CD8-positive, alpha-beta T cell (primary cell): ENCODE measurements at places on chromosomes 12 and 14.
A peak's percentile ranks its signal among the peaks of the same experiment; 100 is the strongest.

- no peak for DNase-seq
Observed at GRCh38 chr14:20179218-20179617, 11.5 kb upstream of the OR11G2 start.

DNA sequence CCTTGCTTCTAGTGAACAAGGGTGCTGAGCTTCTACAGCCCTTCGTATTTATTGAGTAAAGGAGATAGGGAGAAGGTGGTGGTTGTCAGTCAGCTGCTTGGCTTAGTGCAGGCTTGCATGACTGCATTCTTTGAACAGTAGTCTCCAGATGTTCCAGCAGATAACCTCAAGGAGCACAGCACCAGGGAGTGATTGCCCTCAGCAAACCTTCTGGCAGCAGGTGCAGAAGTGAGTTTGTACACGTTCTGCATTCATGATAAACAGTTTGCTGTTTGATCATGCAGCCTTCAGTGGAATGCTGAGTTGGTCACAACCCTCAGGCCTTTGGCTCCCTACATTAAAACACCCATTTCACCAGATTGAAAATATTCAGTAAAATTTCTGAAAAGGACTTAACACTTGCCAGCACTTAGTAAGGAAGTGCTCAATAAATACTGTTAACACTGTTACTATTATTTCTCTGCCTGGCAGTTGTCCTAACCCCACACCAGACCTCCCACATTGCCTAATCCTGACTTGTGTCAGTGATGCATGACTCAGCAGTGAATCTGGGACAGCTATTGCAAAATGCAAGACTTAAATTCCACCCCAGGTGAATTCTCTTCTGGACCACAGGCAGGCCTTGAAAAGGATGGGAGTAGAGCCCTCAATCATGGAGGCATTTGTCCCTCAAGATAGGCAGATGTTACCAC is 18.9 kb upstream of the CARMIL3 start:
- DNase-seq = no peak

GRCh38 chr14:36279306-36280190 is 40.9 kb downstream of the MBIP start:
- no peak for DNase-seq

DNA sequence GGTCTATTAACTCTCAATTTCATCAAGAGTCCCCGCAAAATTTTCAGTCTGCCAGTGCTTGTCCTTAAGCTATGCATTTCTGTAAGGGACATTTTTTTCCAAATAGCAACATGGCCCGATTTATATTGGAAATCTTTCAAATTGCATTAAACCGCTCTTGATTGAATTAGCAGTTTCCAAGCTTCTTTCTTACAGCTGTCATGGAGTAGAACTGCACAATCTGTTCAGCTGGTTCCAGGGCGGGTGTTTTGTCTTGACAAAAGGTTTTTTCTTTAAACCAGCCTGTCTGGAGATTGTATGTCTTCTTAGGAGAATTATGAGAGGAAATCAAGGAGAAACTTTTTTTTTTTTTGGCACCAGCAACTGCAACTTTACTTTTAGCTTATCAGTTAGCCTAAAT is 185.8 kb downstream of the ALG10B start:
- no peak for DNase-seq

- DNase-seq = no peak
Observed at GRCh38 chr14:73731111-73731510, 16.9 kb upstream of the PNMA1 start.

GRCh38 chr12:111056618-111057521 is 136.5 kb upstream of the MYL2 start:
- DNase-seq = peak; percentile 49

- no peak for DNase-seq
Observed at GRCh38 chr12:105083031-105083430, 1.2 kb downstream of the ALDH1L2 start.

DNA sequence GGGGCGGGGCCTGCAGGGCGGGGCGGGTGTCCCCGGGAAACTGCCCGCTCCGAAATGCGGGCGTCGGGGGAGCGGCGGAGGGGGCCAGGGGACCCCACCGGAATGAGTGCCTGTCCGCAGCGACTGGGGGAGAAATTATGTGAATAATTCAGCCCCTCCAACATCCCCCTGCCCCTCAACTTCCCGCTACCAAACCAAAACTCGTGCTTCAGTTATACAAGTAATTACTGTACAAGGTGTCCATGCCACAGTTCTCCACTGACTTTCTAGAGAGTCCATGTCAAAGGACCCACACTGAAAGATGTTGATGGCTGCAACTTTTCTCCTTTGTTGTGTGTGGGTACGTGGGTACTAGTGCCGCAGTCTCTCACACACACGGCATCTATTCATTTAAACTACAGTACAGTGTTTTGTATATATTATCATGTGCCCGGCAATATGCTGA is 414 bp upstream of the CDK17 start:
- DNase-seq = no peak

DNA sequence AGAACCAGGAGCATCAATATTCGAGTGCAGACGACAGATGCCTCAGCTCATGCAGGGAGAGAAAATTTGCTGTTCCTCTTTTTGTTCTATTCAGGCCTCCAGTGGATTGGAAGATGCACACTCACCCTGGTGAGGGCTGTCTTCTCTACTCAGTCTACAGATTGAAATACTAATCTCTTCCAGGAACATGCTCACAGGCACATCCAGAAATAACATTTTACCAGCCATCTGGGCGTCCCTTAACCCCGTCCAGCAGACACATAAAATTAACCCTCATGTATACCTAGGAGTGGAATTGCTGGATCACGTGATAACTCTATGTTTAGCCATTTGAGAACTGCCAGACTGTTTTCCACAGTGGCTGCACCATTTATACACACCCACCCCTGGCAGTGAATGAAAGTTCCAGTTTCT is 4.5 kb upstream of the OAS2 start:
- DNase-seq = no peak

- no peak for DNase-seq
Observed at GRCh38 chr12:104714369-104714768, 243.7 kb downstream of the SLC41A2 start.

GRCh38 chr12:89433634-89434033 is 81.3 kb upstream of the DUSP6 start:
- DNase-seq = no peak

- no peak for DNase-seq
Observed at GRCh38 chr14:39505812-39506211, 73.6 kb upstream of the FBXO33 start.

DNA sequence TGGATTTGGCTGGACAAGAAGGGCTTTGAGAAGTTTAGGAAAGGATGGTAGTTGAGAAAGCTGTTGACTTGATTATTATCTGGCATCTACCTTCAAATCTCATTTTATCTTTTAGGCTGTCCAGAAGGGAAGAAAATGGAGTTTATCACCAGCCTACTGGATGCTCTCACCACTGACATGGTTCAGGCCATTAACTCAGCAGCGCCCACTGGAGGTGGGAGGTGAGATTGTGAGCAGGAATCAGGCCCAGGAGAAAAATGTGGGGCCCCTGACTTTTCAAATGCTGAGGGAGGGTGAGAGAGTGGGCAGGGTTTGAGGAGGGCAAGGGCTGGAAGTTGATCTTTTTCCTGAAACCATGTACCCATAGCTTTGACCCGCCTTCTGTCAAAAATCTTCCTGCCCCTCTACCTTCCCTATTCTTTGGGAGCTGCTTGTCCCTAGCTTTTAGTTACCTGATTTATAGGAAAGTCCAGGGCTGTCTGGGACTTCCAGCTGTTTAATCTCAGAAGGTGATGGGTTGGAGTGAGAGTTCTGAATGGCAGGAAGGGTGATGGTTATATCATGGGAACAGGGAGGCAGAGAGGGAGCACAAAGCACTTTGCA is 134.2 kb downstream of the SMOC1 start:
- DNase-seq = no peak

- no peak for DNase-seq
Observed at GRCh38 chr12:78530100-78530765, 334.3 kb upstream of the SYT1 start.

DNA sequence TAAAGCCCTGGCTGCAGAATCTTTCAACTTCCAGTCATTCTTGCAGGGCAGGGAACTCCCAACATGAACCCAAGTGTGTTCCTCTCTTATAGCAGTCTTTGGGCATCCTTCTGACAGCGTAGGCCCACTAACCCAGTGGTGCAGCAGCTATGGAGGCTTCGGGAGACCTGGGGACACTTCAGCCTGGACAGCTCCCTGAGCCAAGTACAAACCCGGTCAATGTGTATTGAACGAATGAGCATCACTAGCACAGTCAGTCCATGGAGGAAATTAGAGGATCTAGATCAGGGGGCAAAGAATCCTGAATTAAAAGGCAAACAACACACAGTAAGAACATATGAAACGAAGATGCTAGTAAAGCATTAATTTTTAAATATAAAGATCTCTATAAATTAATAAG is 41.8 kb downstream of the KIAA0586 start:
- DNase-seq = no peak

- DNase-seq = no peak
Observed at GRCh38 chr12:66312189-66312588, 9.9 kb downstream of the HELB start.

- DNase-seq = no peak
Observed at GRCh38 chr14:33634631-33635030, 316.2 kb downstream of the EGLN3 start.

GRCh38 chr14:65438266-65438933 is 25.9 kb downstream of the FUT8 start:
- no peak for DNase-seq

- DNase-seq = no peak
Observed at GRCh38 chr14:86296173-86296572, 766.2 kb downstream of the FLRT2 start.

- DNase-seq = no peak
Observed at GRCh38 chr14:95149441-95149840, 7.9 kb downstream of the DICER1 start.

- DNase-seq = no peak
Observed at GRCh38 chr12:81077686-81078441, at the start of gene ACSS3. Gene ACSS3 (plus strand): TSS chr12:81078079. CDS start chr12:81078121, 42 bp downstream.

DNA sequence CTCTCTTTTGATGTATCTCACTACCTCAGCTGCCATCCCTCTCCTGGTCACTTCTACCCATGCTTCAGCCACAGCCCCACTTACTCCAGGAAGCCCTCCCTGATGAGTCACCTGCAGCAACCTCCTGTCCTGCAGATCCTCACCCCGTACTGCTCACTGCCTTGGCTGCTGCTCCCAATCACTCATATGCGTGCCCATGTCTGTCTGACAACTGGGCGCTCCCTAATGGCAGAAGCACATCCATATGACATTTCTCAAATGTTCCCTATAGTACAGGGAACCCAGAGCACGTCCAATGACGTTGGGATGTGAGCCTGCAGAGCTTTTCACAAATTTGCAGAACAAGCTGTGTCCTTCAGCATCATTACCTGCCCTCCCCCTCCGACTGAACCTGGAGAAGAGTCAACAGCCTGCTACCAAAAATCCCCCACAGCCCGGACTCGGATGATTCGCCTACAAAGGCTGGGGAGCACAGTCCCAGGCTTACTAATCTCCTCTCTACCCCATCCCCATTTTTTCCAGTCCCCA is 90.0 kb downstream of the SINHCAF start:
- DNase-seq = peak; percentile 29

DNA sequence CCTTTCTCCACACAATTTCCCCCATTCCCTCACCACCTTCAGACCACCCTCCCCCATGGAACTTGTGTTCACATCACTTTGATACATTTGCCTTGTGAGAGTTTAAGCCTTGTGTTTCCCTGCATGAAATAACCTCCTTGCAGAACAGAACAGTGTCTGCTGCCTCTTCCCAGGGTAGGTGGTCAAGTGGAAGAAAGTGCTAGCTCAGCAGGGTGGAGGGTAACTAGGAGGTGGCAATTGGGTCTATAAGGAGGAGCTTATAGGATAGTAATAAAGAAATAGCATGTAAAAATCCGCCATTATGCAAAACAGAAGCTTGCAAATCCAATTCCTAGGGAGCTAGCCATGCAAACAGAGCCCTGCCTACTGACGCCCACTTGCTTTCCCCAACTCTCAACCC is 13.9 kb upstream of the KRT8 start:
- DNase-seq = no peak

GRCh38 chr12:62895351-62895877 is 39.5 kb downstream of the PPM1H start:
- DNase-seq = no peak

GRCh38 chr12:119157528-119157927 is 21.2 kb upstream of the HSPB8 start:
- no peak for DNase-seq
